Muscle of back (tissue), 13 donors: ENCODE measurements at places on chromosomes 5 and 9.
A peak's percentile ranks its signal among the peaks of the same experiment; 100 is the strongest.

GRCh38 chr9:100228352-100228869, 124.3 kb downstream of the TEX10 start:
- DNase-seq: no peak

DNA sequence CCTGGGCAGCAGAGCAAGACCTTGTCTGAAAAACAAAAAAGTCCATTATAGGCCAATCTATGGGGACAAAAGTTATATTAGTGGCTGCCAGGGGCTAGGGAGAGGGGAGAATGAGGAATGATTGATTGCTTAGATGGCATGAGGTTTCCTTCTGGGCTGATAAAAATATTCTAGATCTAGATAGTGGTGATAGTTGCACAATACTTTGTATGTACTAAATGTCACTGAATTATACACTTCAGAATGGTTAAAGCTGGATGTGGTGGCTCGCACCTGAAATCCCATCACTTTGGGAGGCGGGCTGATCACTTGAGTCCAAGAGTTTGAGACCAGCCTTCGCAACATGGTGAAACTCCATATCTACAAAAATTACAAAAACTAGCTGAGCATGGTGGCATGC, 42.8 kb upstream of the TEX48 start:
- no peak for DNase-seq

DNA sequence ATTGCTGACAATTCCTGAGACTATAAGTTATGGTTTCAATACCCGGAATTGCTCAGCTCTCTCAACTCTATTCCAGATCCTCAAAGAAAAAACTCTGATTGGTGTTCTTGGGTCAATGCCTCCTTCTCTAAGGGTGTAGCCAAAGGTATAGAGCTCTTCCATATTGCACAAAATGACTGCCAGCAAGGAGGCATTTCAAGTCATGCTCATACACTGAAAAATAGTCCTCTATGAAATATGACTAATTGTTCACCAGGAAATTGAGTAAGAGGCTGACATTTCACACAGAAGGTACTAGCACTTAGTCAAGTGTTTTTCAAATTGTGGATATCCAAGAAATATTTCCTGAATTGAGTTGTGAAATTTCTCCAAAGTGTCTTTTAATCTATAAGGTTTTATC, 111.1 kb upstream of the KLF9 start:
- no peak for DNase-seq

DNA sequence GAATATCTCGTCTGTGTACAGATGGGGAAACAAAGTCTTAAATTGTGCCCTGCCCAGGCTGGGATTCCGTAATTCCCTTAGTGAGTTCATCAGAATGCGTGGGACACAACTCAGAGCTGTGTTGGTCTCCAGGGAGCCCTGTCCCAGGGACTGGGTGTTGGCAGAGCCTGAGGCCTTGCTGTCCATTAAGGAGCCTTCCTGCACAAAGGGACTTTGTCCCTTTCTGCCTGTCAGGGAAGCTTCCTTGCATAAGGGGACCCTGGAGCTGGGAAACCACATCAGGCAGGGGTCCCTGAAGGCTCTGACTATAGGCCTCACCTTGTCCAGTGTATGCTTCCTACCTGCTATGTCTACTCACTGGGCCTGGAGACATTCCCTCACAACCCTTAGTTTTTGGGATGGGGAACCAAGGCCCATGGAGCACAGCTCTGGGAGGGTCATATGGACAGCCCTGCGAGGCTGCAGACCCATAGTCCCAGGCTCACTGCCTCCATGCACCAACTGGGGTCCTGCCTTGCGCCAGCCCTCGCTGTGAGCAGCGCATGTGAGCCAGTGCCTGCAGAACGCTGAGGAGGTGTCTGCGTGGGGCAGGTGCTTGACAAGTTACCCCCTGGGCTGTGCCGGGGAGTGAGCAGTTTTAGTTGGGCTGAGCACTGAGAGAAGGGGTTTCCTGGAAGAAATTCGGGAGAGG, 1.6 kb downstream of the CARD19 start:
- DNase-seq: no peak

GRCh38 chr9:95497772-95498171, 19.0 kb downstream of the PTCH1 start:
- peak; percentile 19 for DNase-seq

DNA sequence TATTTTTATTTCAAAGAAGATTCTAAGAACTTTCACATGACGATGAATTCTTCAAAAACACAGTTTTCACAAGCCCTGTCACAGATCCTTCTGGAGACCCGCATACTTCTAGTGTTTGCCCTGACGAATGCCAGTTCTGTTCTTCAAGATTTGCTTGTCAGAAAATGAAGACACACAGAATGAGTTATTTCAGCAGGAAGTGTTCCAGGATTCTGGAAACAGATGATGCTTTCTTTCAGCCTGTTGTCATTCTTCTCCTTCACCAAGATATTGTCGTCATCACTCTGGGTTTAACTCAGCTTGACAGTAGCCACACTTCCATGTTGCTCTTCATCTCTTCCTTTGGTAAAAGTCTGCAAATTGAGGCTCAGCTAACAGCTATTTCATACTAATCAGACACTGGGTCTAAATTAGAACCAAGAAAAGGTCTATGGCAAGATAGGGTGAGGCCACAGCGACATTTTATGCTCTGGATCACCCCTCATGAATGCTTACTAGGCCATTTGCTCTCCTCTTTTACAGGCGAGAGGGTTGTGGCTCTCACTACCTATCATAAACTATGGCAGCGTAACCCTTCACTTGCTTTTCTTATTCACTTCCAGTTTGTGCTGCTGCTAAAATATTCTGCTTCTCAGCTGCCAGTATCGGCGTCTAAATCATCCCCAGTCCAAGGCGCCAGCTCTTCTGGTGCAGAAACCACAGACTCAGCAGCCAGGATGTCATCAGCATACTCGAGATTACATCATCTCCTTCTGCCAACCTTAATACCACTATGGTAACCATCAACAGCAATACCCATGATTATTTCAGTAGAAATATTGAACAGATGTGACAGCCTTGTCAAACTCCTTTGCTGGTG, 159.6 kb upstream of the TBCA start:
- no peak for DNase-seq

DNA sequence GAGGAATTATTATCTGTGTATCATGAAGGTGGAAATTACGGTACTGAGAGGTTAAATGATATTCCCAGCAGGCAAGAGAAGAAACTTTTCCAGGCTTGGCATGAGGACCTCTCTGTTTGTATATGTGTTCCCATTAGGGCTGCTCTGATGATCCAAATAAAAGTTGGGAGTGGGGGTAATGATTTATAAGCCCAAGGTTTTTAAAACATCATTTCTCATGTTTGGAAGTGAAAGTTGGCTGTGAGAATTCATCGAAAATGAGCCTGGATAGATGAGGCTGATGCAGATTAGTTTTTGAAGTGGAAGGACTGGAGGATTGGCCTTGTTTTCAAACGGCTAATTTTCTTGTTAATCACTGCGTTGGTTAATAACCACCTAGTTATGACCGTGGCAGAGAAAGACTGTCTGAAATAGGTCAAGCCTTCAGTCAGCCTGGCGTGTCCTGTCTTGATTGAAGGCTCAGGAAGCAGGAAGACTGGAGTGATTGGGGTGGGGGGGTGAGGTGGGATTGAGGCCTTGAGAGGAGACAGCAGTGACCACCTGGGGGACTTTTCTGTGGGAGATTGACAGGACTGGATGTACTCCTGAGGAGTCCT, 391.0 kb upstream of the WWC1 start:
- DNase-seq: no peak

- DNase-seq: peak; percentile 24
Measured at GRCh38 chr9:106947106-106947900, 84.3 kb downstream of the ZNF462 start.

GRCh38 chr5:126364206-126364902, 58.9 kb upstream of the GRAMD2B start:
- no peak for DNase-seq

GRCh38 chr9:136014924-136015633, 53.9 kb upstream of the UBAC1 start:
- DNase-seq: no peak
